ENCODE measurements at places on chromosomes 5 and 9.

- no peak for DNase-seq
Observed at GRCh38 chr5:177393206-177393765, 7.2 kb downstream of the PFN3 start.

DNA sequence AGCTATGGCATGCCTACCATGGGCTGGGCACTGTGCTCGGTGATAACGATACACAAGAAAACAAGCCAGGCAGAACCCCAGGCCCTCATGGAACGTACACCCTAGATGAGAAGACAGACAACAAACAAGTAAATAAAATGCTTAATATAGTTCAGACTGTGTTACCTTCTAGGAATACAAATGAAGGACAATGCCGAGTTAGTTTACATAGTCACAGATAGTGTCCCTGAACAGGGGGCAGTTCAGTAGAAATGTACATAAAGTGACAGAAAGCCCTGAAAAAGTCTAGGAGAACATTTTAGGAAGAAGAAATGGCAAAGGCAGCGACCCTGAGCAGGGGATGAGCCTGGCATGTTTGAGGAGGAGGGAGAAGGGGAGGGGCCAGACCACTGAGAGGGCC is 21.7 kb downstream of the SLC22A5 start:
- DNase-seq = no peak

DNA sequence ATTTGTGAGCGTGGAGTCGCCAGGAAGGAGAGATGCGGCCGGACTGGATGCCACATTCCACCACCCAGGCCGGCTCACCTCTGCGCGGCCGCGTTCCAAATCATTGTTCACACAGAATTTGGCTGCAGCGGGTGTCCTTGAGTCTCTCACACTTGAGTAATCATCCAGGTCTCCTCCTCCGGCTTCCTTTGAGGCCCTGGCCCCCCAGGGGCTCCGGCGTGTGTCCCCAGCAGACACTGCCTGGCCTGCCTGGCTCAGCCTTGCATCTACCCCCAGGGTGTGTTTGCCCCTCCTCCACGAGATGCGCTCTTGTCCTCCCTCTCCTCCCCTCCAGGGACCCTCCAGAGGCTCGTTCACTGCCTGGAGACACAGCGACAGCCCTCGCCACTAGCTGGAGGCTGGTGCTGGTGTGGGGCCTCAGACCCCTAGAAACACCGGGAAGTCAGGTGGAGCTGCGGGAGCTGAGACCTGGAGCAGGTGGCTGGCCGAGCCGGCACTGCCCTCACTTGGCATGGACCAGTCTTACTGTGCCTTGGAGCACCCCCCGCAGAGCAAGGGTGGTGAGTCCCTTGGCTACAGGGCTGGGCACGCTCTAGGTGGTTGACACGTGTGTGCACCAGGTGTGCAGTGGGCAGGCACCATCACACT is 7.0 kb upstream of the SLC9A3 start:
- no peak for DNase-seq

GRCh38 chr9:32704343-32704742 is 68.9 kb upstream of the TAF1L start:
- DNase-seq = no peak

Measured in esophagus squamous epithelium (tissue), 5 donors.